ENCODE measurements at places on chromosomes 16 and 17. TPM values are rescaled to one million over a fixed set of nuclear protein-coding genes. Genes with fewer than 3 reads are reported as not detected.

The MYL4 gene
- not detected for total RNA-seq

- DNase-seq, result no peak
Observed at GRCh38 chr17:57890857-57891232, 41.0 kb upstream of the MRPS23 start.

- no peak for DNase-seq
Observed at GRCh38 chr16:56479469-56479868, 28.1 kb downstream of the OGFOD1 start.

The MSLN gene
- total RNA-seq, result 0.72 TPM

DNA sequence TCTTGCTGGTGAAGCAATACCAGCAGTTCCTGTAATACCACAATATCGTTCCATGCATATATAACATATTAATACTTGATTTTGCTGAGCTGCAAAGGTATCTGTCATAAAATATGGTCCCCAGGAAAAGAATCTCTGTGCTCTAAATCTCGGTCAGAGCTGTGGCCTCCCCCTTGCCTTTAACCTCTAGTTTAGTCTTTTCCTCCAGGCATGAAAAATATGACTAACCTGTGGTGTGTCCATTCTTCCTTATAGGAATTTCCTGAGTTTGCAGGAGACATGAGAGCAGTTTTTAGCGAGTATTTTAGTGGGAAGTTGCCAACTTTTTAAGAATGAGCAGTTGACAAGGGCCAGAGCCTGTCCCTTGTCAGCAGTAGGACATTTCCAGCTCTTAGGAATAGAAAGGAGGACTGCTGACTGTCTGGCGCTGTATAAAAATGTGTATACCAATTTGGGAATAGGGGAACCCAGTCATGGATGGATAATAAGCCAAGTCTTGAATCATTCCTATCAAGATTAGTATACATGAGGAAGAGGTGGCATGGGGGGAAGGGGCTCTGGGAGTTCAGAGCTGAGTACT lies 8.7 kb downstream of the ATXN1L start:
- no peak for DNase-seq

DNA sequence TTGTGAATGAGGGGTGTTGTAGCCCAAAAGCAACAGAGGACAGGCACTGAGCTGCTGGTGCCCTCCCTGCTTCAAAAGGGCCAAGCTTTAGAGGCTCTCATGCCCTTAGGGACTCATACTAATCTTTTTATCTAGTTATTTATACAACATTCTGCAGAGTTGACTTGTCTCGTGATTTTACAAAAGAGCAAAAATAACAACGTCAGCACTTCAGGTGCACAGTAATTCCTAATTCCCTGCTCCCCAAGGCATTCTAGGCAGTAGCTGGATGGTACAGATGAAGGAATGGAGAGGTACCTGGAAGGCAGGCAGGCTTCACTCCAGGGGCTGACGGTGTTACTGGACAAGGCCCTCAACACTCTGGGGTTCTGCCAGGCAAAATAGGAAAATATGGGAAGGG lies 406.7 kb upstream of the CCL2 start:
- DNase-seq, result no peak

GRCh38 chr16:72159386-72159785 lies 12.6 kb downstream of the PMFBP1 start:
- DNase-seq, result peak; percentile 31

DNA sequence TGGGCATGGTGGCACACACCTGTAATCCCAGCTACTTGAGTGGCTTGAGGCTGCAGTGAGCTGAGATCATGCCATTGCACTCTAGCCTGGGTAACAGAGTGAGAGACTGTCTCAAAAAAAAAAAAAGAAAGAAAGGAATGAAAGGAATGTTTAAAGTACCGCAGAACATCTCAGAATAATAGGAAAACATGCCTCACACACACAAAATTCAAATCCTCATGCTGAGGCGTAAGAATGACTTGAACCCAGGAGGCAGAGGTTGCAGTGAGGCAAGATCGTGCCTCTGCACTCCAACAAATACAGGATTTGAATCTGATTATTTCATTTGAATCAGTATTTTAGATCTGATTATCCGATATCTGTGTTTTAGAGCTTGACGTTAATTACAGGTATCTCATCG lies 21.3 kb upstream of the GAA start:
- no peak for DNase-seq

The KPNA2 gene
- 410 TPM for total RNA-seq

The SRL gene
- total RNA-seq, result not detected

- DNase-seq, result no peak
Observed at GRCh38 chr17:20063665-20064648, 54.8 kb downstream of the SPECC1 start.

The ADGRG1 gene
- total RNA-seq, result 2.8 TPM

The HIGD1B gene
- not detected for total RNA-seq

DNA sequence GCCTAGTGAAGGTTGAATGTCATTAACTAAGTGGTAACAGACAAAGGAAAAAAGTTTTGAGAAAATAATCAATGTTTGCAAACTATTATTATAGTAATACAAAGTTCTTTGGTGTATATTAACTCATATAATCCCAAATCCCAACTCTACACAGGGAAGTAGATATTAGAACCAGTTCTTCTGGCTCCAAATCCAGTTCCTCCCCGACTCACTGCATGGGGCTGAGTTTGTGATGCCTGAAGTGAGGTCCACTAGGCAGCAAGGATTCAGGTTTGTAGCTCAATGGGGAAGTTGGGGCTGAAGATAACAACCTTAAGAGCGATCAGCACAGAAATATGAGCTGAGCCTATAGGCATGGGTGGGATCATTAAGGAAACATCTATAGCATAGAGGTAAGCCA lies 5.6 kb upstream of the SYNRG start:
- DNase-seq, result no peak

- DNase-seq, result peak; percentile 21
Observed at GRCh38 chr16:63702981-63703590, 1418.8 kb downstream of the CDH11 start.

GRCh38 chr16:58290861-58291260 lies 4.0 kb downstream of the PRSS54 start:
- no peak for DNase-seq

The MMP25 gene
- total RNA-seq, result not detected

- DNase-seq, result no peak
Observed at GRCh38 chr16:88350922-88351321, 31.8 kb upstream of the ZNF469 start.

The ASPA gene
- not detected for total RNA-seq

GRCh38 chr16:68935008-68935407 lies 91.7 kb downstream of the TANGO6 start:
- no peak for DNase-seq

The CHMP1A gene
- 69.4 TPM for total RNA-seq

- DNase-seq, result no peak
Observed at GRCh38 chr17:42399121-42399520, 10.9 kb upstream of the STAT3 start.

DNA sequence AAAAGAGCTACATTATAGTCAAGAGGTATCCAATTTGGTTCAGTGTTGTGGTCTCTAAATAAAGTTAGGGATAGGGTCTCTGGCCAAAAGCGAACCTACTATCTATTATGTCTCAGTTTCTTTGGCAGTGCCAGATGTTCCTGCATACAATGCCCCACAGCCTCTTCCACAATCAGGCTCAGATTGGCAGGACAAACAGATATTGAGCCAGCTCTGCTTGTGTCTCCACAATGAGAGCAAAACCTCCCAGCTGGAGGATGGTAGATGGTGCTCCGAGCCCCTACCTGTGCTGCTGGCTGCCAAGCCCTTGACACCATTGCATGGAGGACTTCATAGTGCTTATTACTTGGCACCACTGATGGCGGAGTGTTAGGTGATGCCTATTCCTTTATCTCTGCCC lies 19.7 kb downstream of the PHAF1 start:
- DNase-seq, result no peak

The CD300H gene
- total RNA-seq, result not detected

The DRC7 gene
- 2.7 TPM for total RNA-seq

- no peak for DNase-seq
Observed at GRCh38 chr16:2511128-2511800, 2.5 kb upstream of the ATP6V0C start.

The RNF222 gene
- not detected for total RNA-seq

DNA sequence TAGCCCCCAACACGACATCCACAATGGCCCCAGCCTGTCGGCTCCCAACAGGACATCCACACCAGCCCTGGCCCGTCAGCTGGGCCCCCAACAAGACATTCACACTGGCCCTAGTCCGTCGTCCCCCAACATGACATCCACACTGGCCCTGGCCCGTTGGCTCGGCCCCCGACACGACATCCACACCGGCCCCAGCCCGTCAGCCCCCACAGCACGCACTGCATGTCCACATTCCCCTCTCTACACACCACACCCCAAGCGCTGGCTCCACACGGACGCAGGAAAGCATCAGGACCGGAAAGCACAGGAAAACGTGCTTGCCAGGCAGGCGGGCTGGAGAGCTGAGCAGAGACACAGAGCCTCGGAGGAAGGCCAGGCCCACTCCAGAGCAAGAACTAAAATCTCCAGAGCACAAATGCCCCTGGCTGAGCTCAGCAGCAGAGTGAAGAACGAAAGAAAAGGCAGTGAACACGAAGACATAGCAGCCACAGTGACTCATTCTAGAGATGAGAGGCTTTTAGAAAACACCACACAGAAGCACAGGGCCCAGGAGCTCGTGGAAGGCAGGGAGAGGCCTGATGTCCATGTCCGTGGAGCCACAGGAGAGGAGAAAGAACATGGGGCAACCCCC lies 50.6 kb downstream of the LMF1 start:
- no peak for DNase-seq

- DNase-seq, result peak; percentile 61
Observed at GRCh38 chr17:82212331-82213250, at the start of gene CCDC57. TSS of gene CCDC57 (minus strand) at chr17:82212842. CDS start at chr17:82201944, 10,898 bp downstream.

GRCh38 chr16:86362155-86362849 lies 148.0 kb upstream of the FOXF1 start:
- DNase-seq, result no peak

GRCh38 chr17:5139458-5139732 lies 23.6 kb downstream of the USP6 start:
- no peak for DNase-seq

GRCh38 chr16:17590711-17591654 lies 120.2 kb upstream of the XYLT1 start:
- DNase-seq, result no peak

DNA sequence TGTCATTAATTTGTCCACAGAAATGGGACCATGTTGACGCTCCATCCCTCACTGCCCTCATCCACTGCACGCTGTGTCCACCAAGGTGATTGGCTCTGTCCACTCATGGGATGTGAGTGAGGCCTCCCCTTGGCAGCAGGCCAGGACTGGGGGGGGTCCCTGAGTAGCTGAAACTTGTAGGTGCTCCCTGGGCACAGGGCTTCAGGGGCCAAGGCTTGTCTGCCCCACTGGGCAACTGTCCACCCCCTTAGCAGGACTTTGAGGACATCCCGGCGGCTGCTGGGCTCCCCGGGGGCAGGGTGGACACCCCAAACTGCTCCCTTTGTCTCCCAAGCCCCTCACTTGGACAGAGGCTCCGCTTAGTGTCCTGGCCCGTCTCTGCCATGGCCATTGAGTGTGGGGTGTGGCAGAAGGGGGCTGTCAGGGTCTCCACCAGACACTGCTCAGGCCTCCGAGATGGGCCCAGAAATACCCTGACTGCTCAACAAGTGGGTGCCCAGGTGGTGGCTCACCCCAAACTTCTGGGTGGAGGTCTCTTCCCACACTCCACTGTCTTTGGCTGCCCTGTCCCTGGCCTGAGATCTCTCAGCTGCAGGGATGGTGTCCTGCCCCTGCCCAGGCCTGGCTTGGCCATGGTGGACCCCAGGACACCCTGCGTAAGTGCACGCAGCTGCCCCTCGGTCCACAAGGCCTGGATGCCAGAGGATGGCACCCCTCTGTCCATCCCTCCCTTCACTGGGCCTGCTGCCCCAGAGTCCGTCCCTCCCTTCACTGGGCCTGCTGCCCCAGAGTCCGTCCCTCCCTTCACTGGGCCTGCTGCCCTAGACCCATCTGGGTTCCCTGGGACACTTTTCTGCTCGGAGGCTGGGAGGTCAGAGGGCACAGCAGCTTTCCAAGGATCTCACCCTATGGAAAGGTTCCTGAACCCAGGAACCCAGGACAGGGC lies 2.9 kb upstream of the RAB40C start:
- no peak for DNase-seq

Data from HepG2 (cell line).